ENCODE measurements at places on chromosomes 3 and 15.

GRCh38 chr3:34077417-34078195 lies 279.2 kb downstream of the PDCD6IP start:
- no peak for DNase-seq

DNA sequence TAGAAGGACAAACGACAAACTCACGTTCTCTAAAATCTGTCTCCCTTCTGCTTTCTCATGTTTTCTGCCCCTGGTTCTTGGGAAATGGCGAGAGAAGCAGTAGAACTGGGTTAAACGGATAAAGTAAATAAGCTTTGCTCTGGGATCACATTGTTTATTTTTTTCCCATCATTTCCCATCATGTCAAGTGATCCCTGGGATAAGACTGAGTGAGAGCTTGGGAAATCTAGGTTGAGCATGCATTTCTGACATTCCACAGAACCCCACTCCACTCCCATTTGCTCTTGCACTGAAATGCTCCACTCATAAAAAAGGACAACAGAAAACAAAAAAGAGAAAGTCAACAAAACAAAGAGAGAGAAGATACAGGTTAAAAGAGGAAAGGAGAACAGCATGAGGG lies 69.1 kb downstream of the SEMA6D start:
- DNase-seq, result no peak

GRCh38 chr15:39881790-39882189 lies 38.3 kb downstream of the GPR176 start:
- DNase-seq, result no peak

DNA sequence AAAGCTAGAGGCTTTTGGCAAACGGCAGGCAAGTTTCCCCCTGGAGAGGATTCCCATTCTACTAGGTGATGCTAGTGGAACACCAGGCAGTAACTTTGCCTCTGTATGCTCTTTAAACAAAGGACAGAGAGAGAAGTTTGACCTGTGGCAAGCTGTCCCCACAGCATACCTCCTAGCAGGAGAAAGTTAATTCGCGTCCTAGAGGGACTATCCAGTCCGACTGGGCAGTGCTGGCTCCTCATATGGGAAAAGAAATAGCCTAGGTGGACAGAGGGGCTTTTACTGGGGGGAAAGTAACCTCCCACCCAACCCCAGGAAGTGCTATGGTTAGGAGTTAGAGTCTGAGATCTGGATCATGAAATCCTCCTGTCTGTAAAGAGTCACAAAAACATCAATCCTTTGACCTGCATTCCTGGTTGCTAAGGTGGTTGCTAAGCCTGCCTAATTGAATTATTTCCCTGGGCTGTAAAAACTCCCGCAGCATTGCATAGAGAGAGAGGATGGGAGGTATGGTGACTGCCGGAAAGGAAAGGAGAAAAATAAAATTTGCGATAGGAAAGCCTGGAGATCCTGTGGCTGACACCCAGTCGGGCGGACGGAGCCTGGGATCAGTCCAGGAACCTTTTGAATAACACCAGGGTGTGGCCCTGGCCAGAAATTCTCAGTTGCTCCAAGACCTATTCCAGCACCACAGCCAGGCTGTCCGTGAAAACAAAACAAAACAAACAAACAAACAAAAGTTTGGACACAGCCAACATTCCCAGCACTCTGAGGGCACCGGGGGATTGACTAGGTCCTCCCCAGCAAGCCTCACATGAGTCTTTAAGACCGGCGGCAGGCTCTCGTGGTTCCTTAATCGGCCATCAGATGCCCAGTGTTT lies 67.7 kb upstream of the ATP11B start:
- DNase-seq, result no peak
